ENCODE measurements at places on chromosomes 1 and 21.

DNA sequence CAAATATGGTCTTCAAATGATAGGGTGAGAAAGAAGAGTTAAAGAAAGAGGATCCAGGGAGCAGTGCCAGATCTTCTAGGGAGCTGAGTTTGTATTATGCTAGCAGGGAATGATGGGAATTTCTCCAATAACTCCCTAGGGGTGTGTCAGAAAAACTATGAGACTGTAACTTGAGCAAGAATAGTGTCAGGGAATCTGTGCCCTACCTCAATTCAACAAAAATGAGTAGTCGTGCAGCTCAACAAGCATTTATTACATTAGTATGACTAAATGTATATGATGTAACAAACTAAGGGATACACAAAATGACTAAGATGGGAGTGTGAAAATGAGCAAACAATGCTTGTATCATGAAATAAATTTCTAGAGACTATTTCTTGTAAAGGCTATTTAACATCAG is 24.2 kb downstream of the SPAG17 start:
- no peaks in the 10 kb centered on the region for H3K4me1 ChIP-seq
- H3K27me3 ChIP-seq = no peaks in the 10 kb centered on the region
- no peaks in the 10 kb centered on the region for H3K36me3 ChIP-seq
- no peak overlapping the region for H3K4me3 ChIP-seq
- DNase-seq = no peak
- H3K27ac ChIP-seq = no peak overlapping the region

DNA sequence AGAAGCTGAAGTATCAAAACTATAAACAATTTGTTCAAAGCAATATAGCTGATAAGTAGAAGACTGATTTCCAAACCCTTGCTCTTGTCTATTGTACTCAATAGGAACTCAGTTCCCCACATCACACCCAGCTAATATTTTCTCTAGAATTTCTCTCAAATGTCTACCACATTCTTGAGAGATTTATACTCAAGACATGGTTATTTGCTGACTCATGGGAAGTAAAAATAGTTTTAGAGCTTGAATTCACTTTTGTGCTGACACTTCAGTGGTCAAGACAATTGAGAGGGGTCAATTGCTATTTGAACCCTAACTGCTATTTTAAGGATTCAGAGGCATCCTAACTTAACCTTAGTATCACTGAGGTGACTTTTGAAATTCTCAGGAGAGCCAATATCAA is 99.0 kb downstream of the TNNI3K start:
- H3K36me3 ChIP-seq = no peaks in the 10 kb centered on the region
- no peaks in the 10 kb centered on the region for H3K4me1 ChIP-seq
- no peaks in the 10 kb centered on the region for H3K27me3 ChIP-seq
- H3K27ac ChIP-seq = no peak overlapping the region

DNA sequence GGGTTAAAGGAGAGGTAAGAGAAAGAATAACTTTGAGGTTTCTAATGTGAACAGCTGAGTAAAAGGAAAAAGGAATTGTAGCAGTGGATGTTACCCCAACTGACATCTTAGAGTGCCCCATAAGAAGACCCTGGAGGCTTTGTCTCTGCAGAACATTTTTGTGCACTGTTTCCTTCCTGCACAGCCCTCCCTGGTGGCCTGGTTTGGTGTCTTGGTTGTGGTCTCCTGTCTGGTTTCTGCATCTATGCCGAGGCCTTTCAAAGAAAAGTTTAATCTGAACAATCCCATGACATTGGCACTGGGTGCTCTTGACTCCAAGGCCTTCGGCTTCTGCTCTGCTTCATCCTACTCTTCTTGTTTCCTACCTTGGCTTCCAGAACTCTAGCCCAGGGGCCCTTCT is 57.8 kb downstream of the RHOU start:
- H3K27me3 ChIP-seq = peaks cover 10% of the 10 kb centered on the region
- no peak for DNase-seq
- no peak overlapping the region for H3K27ac ChIP-seq

- no peak overlapping the region for H3K27ac ChIP-seq
- H3K4me3 ChIP-seq = no peak overlapping the region
- peak; percentile 64 for DNase-seq
- no peaks in the 10 kb centered on the region for H3K4me1 ChIP-seq
- peaks cover 19% of the 10 kb centered on the region for H3K27me3 ChIP-seq
- H3K36me3 ChIP-seq = no peaks in the 10 kb centered on the region
These were observed 20.4 kb upstream of the UBXN10 start for GRCh38 chr1:20165522-20165951.

GRCh38 chr1:240562111-240562590 is 49.8 kb downstream of the GREM2 start:
- no peaks in the 10 kb centered on the region for H3K36me3 ChIP-seq
- no peak overlapping the region for H3K27ac ChIP-seq
- H3K4me3 ChIP-seq = no peak overlapping the region
- no peaks in the 10 kb centered on the region for H3K27me3 ChIP-seq
- DNase-seq = no peak

- H3K27me3 ChIP-seq = peaks cover 56% of the 10 kb centered on the region
- no peaks in the 10 kb centered on the region for H3K4me1 ChIP-seq
- H3K4me3 ChIP-seq = no peak overlapping the region
- H3K36me3 ChIP-seq = no peaks in the 10 kb centered on the region
These were observed 66.0 kb downstream of the MATN1 start for GRCh38 chr1:30657131-30658013.

- no peak overlapping the region for H3K4me3 ChIP-seq
- DNase-seq = no peak
- H3K4me1 ChIP-seq = no peaks in the 10 kb centered on the region
- peaks cover 14% of the 10 kb centered on the region for H3K36me3 ChIP-seq
- H3K27ac ChIP-seq = no peak overlapping the region
These were observed 14.6 kb upstream of the MPZL1 start for GRCh38 chr1:167706931-167707877.

GRCh38 chr1:26025517-26025916 is 3.9 kb downstream of the EXTL1 start:
- H3K27ac ChIP-seq = no peak overlapping the region
- H3K4me3 ChIP-seq = no peak overlapping the region
- H3K36me3 ChIP-seq = no peaks in the 10 kb centered on the region
- H3K27me3 ChIP-seq = no peaks in the 10 kb centered on the region

DNA sequence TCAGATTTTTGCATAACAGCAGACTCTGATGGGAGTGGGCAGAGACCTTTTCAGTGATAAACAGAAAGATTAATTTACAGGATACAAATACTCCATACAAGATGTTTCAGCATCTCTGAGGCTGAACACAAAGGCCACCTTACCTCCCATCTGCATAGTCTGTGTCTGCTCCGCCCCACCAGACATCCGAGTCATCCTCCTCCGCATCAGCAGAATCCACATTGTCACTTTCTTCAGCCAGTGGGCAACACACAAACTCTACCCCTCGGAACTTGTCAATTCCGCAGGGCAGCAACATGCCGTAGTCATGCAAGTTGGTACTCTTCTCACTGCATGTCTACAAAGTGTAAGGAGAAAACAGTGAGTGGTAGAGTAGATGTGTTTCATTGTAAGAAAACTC is 119.7 kb downstream of the APP start:
- no peaks in the 10 kb centered on the region for H3K27me3 ChIP-seq
- DNase-seq = no peak
- H3K36me3 ChIP-seq = no peaks in the 10 kb centered on the region
- no peak overlapping the region for H3K4me3 ChIP-seq

- no peak overlapping the region for H3K27ac ChIP-seq
- no peak overlapping the region for H3K4me3 ChIP-seq
- H3K27me3 ChIP-seq = peaks cover 21% of the 10 kb centered on the region
- no peak for DNase-seq
- H3K4me1 ChIP-seq = no peaks in the 10 kb centered on the region
These were observed 39.6 kb upstream of the GRIK3 start for GRCh38 chr1:37073854-37074379.

- no peaks in the 10 kb centered on the region for H3K36me3 ChIP-seq
- H3K27ac ChIP-seq = no peak overlapping the region
- peaks cover 96% of the 10 kb centered on the region for H3K27me3 ChIP-seq
- H3K4me1 ChIP-seq = no peaks in the 10 kb centered on the region
These were observed 30.4 kb upstream of the CNTN2 start for GRCh38 chr1:205012391-205013140.

- H3K27me3 ChIP-seq = no peaks in the 10 kb centered on the region
- H3K4me3 ChIP-seq = no peak overlapping the region
- no peaks in the 10 kb centered on the region for H3K36me3 ChIP-seq
- no peak overlapping the region for H3K27ac ChIP-seq
- DNase-seq = no peak
- H3K4me1 ChIP-seq = peaks cover 19% of the 10 kb centered on the region
These were observed 496.4 kb downstream of the SETD4 start for GRCh38 chr21:35563885-35564451.

DNA sequence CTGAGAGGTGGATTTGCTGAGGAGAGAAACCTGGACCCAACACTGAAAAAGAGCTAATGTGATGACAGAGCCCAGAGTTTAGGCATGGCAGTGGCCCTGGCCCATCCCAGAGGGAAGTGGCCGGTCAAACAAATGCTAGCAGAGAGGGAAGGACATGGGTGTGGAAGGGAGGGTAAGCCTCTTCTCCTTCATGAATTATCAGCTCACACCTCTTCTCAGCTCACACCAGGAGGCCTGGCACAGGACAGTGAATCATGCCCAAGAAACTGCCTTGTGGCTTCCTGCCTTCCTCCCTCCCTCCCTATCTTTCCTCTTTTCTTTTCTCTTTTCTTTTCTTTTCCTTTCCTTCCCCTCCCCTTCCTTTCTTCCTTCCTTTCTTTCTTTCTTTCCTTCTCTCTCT is 1.3 kb upstream of the SPRR3 start:
- H3K27ac ChIP-seq = no peak overlapping the region
- H3K4me3 ChIP-seq = no peak overlapping the region
- H3K27me3 ChIP-seq = peaks cover 2% of the 10 kb centered on the region

GRCh38 chr1:239426821-239427475 is 40.6 kb downstream of the CHRM3 start:
- H3K4me1 ChIP-seq = no peaks in the 10 kb centered on the region
- DNase-seq = no peak
- no peaks in the 10 kb centered on the region for H3K27me3 ChIP-seq
- no peaks in the 10 kb centered on the region for H3K36me3 ChIP-seq
